ENCODE measurements at places on chromosomes 1 and 21.

DNA sequence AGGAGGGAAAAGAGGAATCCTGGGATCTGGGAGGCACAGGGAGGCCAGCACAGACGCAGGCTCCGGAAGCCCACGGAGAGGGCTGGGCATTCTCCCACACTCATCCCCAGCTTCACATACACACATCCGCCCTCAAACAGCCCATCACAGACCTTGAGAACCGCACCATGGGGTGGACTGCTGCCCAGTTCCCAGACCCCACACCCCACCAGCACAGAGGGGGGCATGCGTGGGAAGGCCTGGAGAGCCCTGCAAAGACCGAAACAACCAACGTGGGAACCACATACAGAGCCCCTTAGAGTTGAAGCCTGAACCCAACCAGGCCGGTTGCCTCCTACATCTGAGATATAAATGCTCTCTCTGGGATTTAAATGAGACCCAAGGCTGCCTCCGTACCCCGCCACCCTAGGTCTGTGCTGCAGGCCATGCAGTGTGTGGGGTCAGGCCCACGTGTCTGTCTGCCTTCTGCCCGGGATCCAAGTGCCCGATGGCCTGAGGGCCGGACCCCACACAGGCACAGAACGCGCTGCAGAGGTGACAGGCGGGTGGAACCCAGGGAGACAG is 126.2 kb upstream of the COL6A1 start:
- no peak for DNase-seq

DNA sequence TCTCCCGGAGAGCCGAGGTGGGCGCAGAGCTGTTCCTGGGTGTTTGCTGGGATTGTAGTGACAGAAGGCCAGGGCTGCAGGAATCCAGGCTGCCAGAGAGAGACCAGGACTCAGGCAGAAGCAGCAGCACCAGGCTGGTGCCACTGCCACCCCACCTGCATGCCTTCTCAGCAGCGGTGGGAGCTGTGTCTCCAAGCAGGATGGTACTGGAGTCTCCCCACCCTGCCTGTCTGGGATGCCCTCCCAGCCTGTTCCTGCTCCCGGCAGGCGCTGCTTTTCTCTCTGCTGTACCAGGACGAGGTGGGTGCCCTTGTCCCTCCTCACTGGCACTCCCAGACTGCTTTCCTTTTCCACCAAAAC is 4.5 kb upstream of the HES4 start:
- no peak for DNase-seq

- no peak for DNase-seq
These were observed 9.4 kb upstream of the SAMD13 start for GRCh38 chr1:84291882-84292655.

GRCh38 chr1:162906485-162906884 is 45.5 kb upstream of the CCDC190 start:
- no peak for DNase-seq

GRCh38 chr1:32208891-32209328 is at the start of gene DCDC2B:
DCDC2B (plus strand) TSS chr1:32209089; CDS start chr1:32209094, 5 bp downstream.
- peak; percentile 52 for DNase-seq

GRCh38 chr21:40841524-40842196 is 5.3 kb downstream of the DSCAM start:
- no peak for DNase-seq

DNA sequence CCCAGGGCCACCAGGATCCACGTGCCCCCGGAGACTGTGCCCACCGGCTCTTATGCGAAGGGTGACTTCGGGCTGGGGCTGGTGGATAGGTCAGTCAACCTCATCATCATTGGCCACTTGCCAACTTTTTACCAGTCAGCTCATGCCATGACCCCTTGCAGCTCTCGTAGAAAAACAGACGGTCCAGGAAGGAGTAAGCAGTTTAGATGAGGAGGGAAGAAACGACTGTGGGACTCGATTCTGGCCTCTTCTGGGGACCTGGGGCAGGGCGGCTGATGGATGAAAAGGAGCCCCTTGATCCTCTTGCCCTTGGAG is 41.0 kb downstream of the UBASH3A start:
- no peak for DNase-seq

GRCh38 chr1:227312361-227313025 is 5.8 kb downstream of the CDC42BPA start:
- no peak for DNase-seq

- DNase-seq = no peak
These were observed 1.7 kb downstream of the BSND start for GRCh38 chr1:55000110-55001085.

DNA sequence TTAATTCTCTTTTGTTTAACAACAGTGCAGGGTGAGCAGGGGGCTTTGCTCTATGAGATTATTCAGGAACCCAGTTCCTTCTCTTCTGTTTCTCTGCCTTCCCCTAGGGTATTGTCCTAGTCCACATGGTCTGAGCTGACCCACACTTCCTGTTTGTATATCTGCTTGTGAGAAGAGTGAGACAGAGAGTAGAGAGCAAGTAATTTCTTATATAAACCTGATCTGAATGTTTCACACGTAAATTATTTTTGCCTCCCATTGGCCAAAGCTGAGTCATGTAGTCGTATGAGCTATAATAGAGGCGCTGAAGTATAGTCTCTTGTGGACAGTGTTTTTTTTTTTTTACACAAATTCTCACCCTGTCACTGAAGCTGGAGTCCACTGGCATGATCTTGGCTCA is 134.2 kb upstream of the SERTAD4 start:
- no peak for DNase-seq

- DNase-seq = no peak
These were observed 22.2 kb downstream of the NIPAL3 start for GRCh38 chr1:24437631-24438396.

GRCh38 chr1:224486801-224487583 is 52.4 kb upstream of the WDR26 start:
- DNase-seq = no peak

DNA sequence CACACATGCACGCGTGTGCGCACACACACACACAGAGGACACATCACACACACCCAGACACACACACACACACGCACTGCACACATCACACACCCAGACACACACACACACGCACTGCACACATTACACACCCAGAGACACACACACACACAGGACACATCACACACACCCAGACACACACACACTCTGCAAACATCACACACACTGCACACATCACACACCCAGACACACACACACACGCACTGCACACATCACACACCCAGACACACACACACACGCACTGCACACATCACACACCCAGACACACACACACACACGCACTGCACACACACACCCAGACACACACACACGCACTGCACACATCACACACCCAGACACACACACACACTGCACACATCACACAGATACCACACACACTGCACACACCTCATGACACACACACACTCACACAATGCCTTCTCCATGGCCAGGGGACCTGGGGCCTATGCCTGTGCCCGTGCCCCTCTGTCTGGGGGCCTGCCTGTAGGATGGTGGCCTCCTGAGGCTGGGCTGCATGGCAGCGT is 24.4 kb downstream of the CRYAA start:
- no peak for DNase-seq

DNA sequence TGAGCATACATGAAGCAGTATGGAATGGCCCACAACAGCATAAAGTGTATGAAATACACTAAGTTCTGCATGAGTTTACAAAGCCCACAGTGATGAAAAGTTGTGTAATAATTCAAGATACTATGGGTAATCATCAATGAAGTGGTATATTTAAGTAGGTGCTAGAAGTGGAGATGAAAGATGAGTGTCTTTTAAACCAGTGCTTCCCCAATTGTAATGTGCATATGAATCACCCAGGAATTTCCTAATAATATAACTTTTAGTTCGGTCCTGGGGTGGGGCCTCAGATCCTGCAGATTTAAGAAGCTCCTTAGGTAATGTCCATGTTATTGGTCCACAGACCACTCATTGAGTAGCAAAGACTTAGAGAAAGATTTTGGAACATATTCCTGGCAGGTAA is 184.9 kb downstream of the DUSP10 start:
- no peak for DNase-seq

- no peak for DNase-seq
These were observed 284.6 kb upstream of the DPYD start for GRCh38 chr1:98205291-98206017.

GRCh38 chr1:205258719-205259118 is 31.0 kb downstream of the TMCC2 start:
- DNase-seq = peak; percentile 99

DNA sequence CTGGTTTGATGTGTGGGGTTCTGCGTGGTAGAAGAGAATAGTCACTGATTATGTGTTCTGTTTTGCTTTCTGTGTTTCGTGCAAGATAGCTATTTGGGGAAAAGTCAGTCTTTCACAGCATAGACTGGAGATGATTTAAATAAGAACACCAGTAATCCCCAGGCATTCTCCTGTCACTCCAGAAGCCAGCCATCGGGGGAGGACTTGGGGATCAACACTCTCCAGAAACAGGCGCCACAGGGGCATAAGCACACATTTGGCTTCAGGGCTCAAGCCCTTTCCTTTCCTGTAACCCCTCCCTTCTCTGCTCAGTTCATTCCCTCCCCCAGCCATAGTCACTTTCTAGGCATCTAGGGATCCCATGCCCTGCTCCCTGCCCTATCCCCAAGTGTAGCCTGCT is 97.3 kb upstream of the BEND5 start:
- no peak for DNase-seq

DNA sequence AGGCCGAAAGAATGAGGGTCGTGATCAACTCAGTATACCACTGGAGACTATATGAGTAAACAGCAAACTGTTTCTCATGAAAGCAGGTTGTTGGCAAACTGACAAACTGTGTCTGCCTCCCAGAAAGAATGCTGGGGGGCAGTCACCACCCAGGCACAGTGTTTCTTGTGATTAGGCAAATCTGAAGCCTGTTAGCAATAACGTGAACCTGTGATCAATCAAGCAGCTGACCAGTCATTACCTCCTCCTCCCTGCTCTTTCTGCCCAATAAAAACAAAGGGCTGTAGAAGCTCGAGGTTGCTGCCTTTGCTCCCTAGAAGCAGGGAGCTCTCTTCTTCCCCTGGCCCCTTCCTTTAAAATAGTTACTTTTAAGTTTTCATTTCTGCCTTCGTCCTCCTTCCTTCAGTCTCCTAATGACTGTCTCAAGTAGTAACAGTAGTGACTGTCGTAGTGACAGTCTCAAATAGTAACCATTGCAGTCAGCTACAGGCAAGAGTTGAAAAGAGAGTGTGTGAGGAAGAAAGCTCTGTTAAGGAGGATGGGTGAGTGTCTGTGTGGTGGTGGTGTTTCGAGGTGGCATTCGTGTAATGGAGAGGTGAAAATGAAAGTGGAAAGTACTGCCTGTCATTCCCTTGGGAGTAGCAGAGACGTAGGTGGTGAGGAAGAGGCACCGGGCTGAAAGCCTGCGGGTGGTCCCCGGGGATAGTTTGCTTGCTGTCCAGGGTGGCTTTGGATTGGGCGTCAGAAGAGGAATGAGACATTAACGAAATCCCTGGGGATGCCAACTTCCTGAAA is 14.5 kb downstream of the HHAT start:
- no peak for DNase-seq

GRCh38 chr21:27346041-27346448 is 379.2 kb upstream of the ADAMTS5 start:
- no peak for DNase-seq

DNA sequence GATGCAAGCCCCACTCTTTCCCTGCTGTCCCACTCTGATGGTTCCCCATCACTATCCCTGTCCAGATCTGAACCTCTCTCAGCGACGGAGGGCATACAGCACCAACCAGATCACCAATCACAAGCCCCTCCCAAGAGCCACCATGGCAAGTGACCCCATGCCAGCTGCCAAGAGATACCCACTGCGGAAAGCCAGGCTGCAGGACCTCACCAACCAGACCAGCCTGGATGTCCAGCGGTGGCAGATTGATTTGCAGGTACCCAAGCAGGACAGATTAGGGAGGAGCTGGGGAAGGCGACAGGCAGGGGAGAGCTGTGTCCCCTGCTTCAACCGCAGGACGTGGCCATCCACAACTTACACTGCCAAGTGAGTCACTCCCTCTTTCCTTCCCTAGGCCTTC is 46.9 kb downstream of the VWA5B1 start:
- no peak for DNase-seq

GRCh38 chr1:64675718-64676345 is 69.0 kb upstream of the RAVER2 start:
- peak; percentile 10 for DNase-seq

- no peak for DNase-seq
These were observed 1.9 kb upstream of the SFT2D2 start for GRCh38 chr1:168223681-168224540.

DNA sequence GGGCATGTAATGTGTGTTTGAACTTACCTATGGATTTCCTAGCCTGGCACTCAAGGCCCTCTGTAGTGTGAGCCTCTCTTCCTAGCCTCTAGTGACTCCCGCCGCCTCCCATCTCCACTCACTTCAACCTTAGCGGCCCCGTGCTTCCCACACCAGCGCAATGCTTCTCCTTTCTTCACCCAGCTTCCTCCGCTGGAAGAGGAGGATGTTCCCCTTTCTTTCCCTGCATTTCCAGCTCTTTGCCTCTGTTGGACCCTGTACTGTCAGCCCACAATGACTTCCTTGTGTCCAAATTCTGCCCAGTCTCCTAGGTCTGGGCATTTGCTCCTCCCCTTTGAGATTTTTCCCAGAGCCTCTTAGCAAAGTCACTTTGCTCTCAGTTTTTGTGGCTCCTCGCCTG is 138.1 kb upstream of the IRF2BP2 start:
- DNase-seq = no peak

DNA sequence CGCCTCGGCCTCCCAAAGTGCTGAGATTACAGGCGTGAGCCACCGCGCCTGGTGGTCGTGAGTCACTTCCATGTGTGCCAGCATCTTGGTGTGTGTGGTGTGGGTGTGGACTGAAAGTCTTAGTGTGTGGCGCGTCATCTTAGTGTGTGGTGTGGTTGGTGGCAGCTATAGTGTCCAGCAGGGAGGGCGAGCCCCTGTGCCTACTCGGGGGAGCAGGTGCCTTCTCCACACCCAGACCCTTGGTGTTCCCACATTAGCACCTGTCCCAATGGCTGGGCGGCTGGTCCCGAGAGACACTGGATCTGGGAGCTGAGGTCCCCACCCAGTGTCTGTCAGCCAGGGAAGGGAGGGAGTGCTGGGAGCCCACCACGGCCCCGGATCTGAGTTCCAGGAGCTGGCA is 2.8 kb downstream of the SCNN1D start:
- DNase-seq = no peak

DNA sequence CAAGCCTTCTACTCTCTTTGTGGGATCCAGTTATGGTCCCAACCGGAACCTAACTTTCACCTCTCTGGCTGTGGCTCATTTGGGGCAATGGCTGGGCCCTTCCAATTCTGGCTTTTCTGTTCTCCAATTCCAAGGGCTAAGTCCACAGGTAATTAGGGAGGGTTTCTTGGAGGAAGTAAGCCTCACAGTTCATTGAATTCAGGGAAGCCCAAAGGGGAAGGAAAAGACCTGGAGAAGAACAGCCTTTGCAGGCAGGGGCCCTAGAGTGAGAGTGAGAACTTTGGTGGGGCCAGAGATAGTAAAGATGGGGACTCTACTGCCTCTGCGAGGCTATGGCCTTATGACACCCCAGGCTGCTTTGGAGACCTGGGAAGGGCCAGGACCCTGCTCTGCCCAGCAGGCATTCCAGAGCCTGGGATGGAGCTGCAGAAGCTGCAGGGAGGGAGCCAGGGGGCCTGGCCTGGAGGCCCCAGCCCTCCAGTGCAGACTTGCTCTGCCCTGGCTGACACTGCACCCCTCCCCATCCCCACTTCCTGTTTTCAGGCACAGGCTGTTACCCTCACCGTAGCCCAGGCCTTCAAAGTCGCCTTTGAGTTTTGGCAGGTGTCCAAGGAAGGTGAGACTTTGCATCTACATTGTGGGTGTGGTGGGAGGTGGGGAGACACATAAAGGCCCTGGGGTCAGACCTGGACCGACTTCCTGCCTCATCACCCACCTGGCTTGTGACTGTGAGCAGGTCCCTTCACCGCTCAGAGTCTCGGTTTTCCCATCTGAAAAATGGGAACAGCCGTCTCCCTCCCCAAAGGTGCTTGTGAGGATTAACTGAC is 18.9 kb downstream of the LDLRAP1 start:
- no peak for DNase-seq

Measured in RWPE1 (cell line).